Aorta (tissue), 5 donors: ENCODE measurements at places on chromosomes 4 and X.

DNA sequence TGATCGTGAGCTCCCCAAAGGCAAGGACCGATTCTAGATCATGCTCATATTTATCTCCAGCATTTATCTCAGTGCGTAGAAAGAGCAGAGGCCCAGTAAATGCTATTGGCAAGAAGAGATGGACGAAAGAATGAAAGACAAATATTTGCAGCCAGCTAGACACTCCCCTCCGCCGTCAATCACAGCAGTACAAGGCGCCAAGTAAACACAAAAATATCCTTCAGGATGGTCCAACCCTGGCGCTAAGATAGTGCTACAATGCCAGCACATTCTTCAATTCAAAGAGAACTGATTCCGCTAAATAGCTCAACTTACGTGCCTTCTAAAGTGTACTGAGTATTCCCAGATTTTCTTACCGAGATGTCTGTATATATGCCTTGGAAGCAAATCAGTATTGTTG is 114.5 kb downstream of the DDX53 start:
- DNase-seq: no peak

DNA sequence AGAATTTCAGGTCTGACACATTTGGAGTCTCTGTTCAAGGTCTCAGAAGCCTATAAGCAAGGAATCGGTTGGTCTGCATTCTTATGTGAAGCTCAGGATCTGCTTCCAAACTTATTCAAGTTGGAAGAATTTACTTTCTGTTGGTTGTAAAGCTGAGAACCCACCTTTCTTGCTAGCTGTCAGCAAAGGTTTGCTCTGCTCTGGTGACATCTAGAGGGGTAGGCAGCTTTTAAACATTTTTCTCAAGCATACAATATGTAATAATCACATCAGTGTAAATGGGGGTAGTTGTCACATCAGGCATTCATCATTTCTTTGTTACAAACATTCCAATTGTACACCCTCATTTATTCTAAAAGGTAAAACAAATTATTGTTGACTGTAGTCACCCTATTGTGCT is 935.2 kb downstream of the TRAM1L1 start:
- no peak for DNase-seq

- DNase-seq: peak; percentile 82
Observed at GRCh38 chr4:144645631-144646522, at the start of gene HHIP. TSS of gene HHIP (plus strand) at chr4:144646156. CDS start at chr4:144646676, 520 bp downstream.

DNA sequence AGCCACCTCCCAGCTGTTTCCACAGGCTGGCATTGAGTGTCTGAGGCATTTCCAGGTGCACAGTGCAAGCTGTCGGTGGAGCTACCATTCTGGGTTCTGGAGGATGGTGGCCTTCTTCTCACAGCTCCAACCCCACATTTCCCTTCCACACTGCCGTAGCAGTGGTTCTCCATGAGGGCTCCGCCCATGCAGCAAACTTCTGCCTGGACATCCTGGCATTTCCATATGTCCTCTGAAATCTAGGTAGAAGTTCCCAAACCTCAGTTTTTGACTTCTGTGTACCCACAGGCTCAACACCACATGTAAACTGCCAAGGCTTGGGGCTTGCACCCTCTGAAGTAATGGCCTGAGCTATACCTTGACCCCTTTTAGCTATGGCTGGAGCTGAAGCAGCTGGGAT is 10.3 kb upstream of the FRMPD4 start:
- DNase-seq: no peak
